NCI-H1930 (cell line): ENCODE measurements at places on chromosomes 13 and 19.

GRCh38 chr19:28037186-28037585 lies 1175.8 kb downstream of the UQCRFS1 start:
- DNase-seq: no peak

DNA sequence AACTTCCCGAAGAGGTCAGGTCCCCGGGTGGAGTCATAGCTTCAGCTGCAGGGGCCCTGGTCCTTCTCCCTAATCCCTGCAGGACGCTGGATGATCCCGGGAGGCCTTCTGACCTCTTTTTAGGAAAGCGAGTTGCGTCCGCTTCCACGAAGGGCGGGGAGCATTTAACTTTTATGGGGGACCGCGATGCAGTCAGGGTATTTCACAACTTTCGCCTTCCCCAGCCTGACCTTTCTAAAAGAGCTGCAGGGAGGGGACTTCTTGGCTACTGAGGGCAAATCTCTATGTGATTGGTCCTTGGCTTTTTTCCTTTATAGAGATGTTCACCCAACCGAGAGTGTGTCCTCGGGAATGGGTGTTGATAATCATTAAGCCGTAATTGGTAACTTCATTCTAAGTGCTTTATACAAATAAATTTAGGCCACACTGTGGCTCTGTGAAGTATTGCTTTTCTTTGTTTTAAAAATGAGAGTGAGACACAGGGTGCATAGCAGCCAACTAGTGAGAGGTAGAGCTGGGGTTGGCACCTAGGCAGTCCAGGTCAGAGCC lies 778 bp downstream of the ZNF230 start:
- DNase-seq: no peak

DNA sequence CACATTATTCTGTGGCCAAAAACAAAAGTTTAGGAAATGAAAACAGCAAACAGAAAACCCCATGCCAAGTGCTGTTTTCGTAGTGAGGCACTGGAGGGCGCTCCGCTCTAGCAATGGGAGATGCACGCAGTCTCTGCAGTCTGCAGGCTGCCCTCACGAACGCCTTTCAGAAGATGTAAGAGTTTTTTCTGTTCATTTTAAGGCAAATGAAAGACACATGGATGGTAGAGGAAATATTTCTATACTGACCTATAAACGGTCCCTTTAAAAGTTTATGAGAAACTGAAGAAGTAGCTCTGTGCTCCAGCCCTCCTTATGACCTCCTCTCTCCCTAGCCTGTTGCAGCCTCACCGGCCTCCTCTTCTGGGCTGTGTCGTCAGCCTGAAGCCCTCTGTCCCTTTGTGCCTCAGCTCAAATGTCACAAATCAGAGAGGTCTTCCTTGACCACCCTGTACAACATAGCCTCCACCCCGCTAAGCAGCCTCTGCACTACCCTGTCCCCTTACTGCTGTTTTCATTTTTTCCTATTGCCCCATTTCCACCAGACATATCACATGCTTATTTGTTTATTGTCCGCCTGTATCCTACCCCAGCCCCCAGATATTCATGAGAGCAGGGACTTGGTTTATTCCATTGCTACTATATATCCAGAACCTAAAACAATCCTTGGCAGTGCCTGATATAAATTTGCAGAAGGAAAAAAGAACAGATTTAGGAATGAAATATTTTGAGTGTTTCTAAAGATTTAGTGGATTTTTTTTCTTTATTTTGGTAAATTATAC lies 116.4 kb downstream of the TM9SF2 start:
- DNase-seq: no peak

DNA sequence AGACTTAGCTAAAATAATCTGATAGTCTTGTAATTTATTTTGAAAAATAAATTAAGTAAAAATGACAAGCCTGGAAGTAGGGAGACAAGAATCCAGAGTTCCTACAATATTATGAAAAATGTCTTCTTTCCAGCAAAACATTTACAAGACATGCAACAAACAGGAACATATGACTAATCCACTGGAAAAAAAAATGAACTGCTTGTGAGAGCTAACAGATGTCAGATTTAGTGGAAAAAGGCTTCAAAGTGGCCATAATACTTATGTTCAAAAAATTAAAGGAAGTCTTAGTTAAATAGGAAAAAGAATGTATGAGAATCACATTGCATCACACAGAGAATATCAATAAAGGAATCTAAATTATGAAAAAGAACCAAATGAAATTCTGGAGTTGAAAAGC lies 2082.0 kb upstream of the PCDH20 start:
- DNase-seq: no peak

GRCh38 chr19:48750351-48750750 lies 2.1 kb downstream of the FUT1 start:
- no peak for DNase-seq

- DNase-seq: no peak
These were observed 3.8 kb downstream of the BCAT2 start for GRCh38 chr19:48806818-48807589.

GRCh38 chr13:112902669-112903068 lies 66.3 kb upstream of the MCF2L start:
- no peak for DNase-seq

GRCh38 chr13:66048888-66049287 lies 1181.2 kb downstream of the PCDH9 start:
- no peak for DNase-seq

DNA sequence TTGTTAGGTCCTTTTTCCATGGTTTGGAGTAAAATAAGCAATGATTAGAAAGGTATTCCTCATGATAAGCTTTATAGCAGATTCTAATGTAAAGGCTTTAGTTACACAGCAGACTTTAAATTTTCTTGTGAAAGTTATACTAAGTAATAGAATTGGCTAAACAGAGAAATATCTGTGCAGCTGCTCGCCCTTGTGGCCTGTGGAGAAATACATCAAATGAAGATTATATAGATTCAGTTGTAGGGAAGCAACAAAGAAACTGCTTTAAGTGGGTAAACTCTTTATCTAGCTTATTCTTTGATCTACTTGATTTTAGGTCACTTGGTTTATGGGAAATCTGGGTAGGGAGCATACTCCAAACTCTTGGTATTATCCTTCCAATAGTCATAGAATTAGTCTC lies 1269.7 kb upstream of the SPRY2 start:
- no peak for DNase-seq

DNA sequence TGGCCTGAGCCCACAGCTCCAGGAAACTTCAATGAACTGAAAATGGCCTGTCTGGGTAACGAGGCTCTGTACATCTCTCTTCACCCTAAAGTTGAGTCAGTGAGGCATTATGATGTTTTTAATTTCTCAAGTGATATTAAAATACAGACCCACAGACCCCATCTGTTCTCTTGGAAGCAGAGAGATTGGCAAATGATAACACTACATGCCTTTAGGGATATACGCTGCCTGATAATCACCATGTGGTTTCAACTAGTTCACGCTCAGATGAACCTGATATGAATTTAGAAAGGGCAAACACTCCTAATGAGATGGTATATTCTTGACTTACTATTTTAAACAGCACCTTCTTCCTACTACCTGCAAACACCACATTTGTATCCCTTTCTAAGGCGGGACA lies 127.5 kb downstream of the RFC3 start:
- DNase-seq: no peak

GRCh38 chr19:7795555-7796161 lies 32.6 kb downstream of the CLEC4M start:
- DNase-seq: peak; percentile 89

GRCh38 chr19:35066121-35066520 lies 24.6 kb downstream of the HPN start:
- no peak for DNase-seq

DNA sequence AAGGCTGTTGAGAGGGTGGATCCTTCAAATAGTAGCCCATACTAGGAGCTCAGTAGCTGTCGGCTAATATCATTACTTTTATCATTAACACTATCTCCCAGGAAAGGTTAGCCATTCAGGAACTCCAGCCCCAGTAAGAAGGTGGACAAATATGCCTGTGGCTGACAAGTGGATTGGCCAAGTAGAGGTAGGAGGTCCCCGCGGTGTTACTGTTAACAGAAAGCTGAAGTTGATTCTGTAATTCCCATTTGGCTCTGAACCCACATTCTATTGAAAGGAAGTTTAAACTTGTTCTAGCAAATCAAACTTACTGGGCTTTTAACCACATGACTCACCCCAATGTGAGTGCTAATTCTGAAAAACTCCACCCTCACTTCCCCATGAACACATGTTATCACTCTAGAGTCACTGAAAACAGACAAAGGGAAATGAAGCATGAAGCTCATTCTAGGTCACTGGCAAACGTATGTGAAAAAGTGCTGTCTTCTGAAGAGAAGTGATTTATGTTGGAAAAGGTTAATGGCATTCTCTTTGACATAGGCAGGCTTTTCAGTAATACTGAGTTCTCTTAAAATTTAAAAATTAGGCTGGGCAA lies 273.5 kb downstream of the FGF14 start:
- no peak for DNase-seq

DNA sequence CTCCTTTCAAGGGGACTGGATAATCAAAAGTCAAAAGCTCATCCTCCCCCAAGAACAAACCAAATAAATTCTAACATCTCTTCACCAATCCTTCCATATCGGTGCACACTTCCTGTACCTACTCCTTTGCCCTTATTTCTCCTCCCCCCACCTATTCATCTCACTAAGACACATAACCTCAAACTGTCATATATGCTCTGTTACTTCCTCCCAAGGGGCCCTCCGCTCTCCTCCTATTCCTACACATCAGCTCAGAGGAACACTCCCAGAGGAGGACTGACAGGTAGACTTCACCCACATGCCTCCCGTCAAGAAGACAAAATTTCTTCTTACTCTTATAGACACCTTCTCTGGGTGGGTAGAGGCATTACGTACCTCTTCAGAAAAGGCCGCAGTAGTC lies 48.1 kb downstream of the ZNF93 start:
- DNase-seq: no peak

DNA sequence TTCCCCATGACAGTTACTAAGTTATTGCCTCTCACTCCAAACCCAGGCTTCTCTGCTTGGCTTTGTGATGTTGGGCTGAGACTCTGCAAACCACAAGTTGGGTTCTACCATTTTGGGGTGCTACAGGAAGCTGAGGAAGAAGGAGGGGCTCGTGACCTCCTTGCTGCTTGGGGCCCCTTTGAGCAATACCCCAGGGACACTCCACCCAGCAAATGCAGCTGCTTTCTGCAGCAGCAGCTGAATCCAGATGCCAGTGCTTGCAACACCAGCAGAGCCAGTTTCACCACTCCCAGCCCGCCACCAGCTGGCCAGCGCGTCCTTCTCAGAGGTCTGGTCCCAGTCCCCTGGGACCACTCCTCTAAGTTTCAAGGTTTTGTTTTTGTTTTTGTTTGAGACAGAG lies 22.0 kb upstream of the UBAC2 start:
- no peak for DNase-seq

DNA sequence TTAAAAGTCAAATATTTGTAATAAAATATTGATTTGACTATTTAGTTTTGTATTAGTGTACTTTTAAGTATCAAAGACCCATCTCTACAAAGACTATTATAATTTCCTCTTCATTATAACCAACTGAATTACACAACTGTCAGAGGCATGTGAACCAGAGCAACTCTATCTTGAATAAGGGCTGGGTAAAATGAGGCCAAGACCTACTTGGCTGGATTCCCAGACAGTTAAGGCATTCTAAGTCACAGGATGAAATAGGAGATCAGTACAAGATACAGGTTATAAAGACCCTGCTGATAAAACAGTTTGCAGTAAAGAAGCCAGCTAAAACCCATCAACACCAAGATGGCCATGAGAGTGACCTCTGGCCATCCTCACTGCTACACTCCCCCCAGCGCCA lies 36.2 kb upstream of the ATP12A start:
- DNase-seq: no peak

- DNase-seq: no peak
These were observed 4.3 kb upstream of the RLN3 start for GRCh38 chr19:14023404-14024235.

GRCh38 chr19:45079911-45080370 lies 881 bp downstream of the GEMIN7 start:
- DNase-seq: no peak

- DNase-seq: no peak
These were observed 59.2 kb upstream of the MEDAG start for GRCh38 chr13:30846866-30847265.

GRCh38 chr19:47848823-47849473 lies 10.1 kb upstream of the TPRX2 start:
- DNase-seq: peak; percentile 40

- DNase-seq: no peak
These were observed 4.9 kb upstream of the USE1 start for GRCh38 chr19:17210296-17210695.

DNA sequence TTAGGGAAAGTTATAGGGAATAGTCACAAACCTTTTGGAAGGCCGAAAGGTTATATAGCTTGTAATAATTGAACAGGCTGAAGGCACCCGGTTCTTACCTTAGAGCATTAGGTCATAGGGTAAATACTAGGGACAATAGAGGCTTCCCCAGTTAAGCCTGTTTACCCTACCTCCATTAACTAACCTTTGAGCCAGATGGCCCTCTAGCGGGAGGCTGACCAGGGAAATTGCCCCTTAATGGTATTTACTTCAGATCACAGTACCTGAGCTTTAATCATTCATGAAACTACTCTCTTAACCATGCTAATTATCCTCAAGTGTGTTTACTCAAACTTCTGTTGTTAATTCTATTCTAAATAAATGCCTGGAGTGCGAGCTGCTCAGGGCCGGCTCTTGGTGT lies 20.4 kb upstream of the ZNF83 start:
- DNase-seq: no peak

DNA sequence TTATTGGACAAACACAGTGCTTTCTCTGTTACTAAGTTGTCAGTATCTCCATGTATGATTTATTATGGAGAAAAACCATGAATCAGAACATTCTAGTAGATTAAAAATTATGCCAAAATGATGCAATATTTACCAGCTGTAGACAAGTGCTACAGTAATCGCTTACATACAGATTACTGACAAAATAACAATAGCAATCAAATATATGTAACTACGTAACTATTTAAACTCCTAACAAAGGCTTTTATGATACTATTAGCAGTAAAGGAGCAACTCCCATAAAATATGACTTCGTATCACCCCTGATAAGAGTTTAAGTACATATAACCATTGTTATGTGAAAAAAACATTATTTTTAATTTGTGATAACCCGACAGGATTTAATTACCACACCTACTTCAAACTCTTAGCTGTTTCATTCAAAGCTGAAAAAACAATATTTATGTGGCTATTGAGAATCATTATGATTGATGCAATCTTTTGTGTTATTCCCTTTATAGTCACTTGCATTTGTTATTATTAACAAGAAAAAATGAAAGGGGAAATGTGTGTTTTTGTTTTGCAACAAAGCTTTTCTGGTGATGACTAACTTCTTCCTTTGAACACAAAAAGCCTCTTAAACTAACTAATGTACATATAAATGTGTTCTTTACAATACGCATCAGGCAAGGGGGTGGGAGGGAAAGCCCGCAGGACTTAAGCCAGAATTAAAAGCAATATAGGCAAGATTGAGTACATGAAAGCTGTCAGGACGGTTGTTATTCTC lies 147.4 kb downstream of the ABCC4 start:
- peak; percentile 74 for DNase-seq

GRCh38 chr19:12785431-12786031 lies 5.8 kb upstream of the JUNB start:
- DNase-seq: no peak

- DNase-seq: no peak
These were observed 2.4 kb downstream of the RAB3D start for GRCh38 chr19:11337080-11337479.

GRCh38 chr13:105342281-105342820 lies 1193.1 kb downstream of the EFNB2 start:
- DNase-seq: no peak

GRCh38 chr19:2507109-2507508 lies 31.2 kb downstream of the GADD45B start:
- DNase-seq: peak; percentile 12

GRCh38 chr13:80603351-80603750 lies 262.4 kb upstream of the SPRY2 start:
- no peak for DNase-seq
